Anterior cingulate cortex (tissue), 58 donors: ENCODE measurements at places on chromosomes 3 and 15.

DNA sequence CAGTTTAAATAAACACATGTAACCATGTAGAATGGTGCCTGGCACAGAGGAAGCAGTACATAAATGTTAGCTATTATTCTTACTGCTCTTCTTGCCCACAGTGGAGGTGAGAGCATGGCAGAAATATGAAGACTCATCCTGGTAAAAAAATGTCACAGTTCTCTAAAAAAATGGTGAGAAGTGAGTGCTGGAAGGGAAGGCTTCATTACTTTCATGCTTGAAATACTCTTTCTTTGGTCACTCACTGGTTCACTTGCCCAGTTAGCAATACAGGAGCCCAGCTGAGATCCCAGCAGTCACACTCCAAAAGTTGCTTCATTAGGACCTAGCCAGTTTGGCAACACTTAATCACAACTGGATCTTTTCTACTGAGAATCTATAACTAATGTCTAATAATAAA, 1017.2 kb downstream of the TUSC7 start:
- DNase-seq = no peak

DNA sequence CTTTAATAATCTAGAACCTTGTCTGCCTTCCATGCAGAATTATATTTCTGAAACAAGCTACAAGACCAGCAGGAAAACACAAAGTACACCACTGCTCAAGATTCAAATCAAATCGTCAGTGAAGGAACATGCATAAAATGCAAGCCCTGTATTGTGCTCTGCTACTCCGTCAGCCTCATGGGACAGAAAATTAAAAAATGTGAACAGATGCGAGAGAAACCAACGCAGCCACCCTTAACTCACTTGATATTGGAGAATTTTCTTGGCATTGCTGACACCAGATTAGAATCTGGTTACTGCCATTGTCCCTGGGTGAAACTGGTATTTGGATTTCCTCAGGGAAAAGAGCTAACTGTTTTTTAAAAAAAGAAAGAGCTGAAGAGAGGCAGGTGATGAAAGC, 23.6 kb downstream of the ANXA2 start:
- no peak for DNase-seq

GRCh38 chr3:53748512-53749271, 97.5 kb downstream of the CHDH start:
- DNase-seq = no peak

DNA sequence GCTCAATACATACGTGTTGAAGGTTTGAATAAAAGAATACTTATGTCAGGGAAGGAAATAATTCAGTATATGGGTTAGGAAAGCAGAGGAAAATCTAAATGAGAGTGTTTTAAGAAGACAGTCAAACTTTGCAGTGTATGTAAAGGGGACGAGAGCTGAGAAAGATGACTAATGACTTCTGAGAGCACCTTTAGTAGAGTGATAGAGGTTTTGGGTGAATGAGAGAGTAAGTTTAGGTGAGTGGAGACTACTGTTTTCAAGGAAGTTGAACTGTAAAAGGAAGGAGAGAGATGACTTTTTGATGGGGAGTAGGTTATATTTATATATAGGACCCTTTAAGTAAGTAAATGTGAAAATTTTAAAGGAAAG, 9.4 kb downstream of the TBC1D23 start:
- DNase-seq = no peak

DNA sequence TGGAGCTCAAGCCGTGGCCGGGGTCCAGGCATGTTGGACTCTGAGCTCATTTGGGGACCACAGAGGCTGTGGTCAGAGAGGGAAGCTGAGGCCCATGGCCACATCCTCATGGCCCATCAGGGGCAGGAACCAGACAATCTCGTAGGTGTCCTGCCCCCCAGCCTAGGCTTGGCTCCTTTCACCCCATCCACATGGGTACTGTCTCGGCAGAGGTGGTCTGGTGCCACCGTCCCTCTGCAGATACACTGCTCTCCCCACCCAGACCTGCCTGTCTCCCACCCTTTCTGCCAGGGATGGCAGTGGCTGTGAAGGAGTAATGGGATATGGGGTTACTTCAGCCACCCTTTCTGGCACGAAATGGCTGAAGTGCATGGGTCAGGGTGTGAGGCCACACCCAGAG, 7.9 kb downstream of the PRSS50 start:
- no peak for DNase-seq

DNA sequence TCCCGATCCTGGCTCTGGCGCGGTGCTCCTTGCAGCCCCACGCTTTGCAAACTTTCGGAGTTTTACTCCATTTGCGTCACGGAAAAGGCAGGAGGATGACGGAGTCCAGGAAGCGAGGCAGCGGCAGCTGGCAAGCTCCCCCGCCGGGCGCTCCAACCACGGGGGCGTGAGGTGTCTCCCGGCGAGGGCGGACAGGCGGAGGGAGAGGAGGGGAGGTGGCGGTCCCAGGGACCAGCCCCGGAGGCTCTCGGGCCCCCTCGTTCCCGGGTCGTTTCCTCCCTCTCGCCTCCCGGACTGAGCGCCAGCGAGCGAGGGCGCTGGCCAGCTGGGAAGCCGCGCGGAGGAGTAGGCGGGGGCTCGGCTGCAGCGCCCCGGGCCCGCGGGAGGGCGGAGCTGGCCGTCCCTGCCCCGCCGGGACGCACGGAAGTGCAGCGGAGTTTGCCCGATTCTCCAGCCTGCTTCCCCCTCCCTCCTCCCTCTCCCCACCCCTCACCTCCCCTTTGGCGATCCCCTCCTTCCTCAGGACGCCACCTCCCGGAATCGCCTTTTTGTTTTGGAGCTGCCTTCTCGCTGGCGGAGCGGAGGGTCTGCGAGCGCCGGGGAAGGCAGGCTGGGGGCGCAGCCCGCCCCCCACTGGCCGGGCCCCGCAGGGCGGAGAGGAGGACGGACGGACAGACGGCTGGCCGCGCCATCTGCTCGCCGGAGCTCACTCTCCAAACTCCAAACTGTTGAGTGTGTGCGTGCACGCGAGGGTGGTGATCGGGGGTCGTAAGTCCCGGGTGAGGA, at the start of gene SNX33:
Gene SNX33 (plus strand): TSS at position 543 of the 786 bp plus-strand sequence. CDS start 1,191 bp downstream, outside the sequence.
- peak; percentile 63 for DNase-seq

- no peak for DNase-seq
Measured at GRCh38 chr3:132880986-132881385, 157.2 kb upstream of the TMEM108 start.

- no peak for DNase-seq
Measured at GRCh38 chr3:171901615-171902312, 58.6 kb downstream of the TMEM212 start.

DNA sequence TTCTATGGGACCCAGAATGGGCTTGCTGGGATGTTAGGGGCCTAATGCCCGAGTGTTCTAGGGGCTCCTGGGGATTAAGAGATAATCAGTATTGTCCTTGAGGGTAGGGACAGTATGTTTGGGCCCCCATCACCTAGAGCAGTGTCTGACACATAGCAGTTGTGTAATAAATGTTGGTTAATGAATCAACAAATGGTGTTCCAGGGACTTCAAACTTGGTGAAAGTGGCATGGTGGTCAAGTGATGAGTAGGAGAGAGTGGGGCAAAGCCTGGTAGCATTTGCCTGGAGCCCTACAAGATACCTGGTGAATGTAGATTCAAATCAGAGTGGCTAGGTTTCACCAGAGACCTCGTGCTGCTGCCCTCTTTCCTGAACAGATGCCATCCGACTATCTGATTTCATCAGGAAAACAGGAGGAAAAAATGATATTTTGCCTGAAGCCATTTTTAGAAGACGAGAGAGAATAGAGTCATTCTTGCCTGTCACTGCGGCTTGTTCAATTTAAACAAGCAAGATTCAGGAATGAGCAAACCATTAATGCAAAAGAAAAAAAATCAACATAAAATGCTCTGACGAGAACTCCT, 117.3 kb downstream of the RPL22L1 start:
- DNase-seq = no peak

DNA sequence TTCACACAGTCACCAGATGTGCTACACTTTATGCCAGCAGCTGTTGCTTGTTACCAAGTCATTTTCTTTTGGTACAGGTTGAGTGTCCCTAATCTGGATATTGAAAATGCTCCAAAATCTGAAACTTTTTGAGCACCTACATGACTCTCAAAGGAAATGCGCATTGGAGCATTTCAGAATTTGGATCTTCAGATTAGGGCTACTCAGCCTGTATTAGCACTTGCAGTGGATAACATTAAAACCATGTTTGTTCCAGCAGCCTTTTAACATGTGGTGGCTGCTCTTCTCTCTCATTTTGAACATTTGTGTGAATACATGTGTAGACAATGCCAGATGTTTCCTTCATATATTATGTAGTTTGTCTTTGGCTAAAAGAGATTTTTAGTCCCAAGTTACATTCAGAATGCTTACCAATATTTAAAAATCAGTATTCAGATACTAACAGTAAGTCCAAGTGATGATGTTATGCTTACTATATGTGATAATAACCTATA, 230.9 kb upstream of the UBE2E1 start:
- no peak for DNase-seq

- no peak for DNase-seq
Measured at GRCh38 chr3:192825657-192826200, 91.9 kb downstream of the MB21D2 start.

DNA sequence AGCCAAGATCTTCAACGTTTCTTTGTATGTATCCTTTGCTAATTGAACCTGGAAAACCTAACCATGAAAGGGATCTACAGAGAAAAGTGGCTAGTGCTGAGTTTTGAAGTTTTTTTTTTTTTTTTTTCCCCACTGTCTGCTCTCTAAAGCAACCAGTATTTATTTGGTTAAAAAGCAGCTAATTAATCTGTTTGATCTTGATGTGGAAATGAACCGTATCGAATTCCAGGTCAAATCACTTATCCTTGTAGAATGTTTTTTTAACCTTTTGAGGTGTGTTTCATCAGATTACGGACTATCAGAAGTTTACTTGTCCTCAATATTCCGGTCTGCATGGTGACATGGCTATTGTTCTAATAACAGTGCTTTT, 117.2 kb downstream of the FNDC3B start:
- DNase-seq = no peak

DNA sequence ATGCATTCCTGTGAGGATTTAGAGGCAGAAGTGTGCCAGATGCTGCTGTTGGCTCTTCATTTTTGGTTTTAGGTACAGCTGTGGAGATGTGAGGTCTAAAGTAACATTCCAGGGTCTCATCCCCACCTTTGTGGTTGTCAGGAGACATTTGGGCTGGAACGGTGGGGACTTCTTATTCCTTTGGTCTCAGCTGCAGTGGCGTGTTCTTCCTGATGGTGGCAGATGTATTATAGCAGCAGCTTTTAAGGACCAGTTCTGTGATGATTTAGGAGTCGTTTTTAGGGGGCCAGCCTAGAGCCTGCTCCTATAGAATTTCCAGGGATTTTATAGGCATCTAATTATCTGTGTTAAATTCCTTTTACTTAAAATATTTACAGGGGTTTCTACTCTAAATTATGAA, 221.0 kb upstream of the EOMES start:
- DNase-seq = no peak
